CD4-positive, alpha-beta T cell treated with Interferon gamma for 1 hour (primary cell): ENCODE measurements at places on chromosomes 3 and 15.

DNA sequence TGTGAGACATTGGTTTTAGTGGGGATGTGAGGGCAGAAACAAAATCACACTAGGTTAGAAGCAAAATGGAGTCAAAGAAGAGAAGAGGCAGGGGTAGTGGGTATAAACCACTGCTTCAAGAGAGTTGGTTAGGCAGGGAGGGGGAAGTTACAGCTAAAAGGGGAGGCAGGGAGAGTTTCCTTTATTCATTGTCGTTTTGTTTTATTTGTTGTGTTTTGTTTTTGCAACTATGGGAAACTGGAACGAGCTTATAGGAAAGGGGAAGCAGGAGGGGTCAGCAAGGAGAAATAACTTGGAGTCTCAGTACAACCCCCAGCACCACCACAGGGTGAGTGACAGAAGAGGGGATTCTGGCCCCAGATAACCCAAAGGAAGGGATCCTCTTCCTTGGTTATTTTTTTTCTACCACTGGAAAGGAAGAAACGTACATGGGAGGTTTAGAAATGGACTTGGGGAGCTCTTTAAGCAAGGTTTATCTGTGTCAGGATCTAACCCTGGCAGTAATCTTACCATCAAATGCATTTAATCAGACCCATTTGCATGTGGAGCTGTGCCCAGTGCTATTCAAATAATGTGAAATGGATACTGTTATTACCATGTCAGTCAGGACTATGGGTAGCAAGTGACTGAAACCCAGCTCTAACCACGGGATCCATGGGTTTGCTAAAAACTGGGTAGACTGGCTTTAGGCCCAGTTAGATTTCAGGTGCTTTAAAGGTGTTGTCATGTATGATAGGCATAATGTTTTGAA, 68.7 kb downstream of the CCNL1 start:
- no peak for DNase-seq

DNA sequence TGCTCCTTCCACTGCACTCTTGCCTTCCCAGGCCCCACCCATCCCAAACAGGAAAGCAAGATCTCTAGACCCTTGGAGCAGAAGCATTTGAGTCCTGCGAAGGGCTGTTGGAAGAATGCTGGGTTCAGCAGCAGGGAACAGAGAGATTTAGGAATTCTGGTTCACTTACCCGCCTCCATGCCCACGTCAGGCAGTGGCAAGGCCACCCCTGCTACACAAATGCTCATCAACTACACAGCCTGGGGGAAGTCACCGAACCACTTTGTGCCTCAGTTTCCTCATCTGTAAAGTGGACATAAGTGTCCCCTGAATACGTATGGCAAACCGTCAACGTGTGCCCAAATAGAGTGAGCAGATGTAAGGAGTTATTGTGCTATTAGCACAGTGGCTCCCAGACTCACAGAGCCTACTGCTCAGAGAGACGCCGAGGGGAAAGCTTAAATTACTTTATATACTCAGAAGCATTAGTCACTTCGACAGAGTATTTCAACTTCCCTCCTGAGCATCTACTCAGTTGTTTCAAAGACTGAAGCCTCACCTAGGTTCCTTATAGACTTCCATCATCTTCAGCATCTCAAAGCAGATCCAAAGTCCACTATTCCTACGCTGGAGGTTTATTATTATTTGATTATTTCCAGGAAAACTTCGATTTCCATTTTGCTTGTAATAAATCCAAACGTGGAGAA, 905 bp downstream of the HOMER2 start:
- no peak for DNase-seq

DNA sequence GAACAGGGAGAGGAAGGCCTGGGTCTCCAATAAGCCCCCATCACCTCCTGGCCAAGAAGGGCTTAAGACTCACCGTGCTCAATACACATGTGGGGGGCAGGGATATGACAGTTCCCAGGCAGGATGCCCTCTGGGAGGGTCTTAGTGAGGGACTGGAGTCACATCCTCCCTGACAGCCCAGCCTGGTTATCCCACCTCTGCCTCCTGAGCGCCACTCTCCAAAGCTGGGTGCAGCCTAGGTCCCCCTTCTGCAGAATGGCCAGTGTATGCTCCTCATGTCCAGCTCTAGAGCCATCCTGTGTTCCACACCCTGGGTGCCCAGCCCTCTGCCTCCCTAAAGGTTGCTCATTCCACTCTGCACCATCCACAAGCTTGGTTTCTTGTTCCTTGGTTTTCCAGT, 1.2 kb upstream of the SHISA5 start:
- no peak for DNase-seq

GRCh38 chr15:99631255-99631654, 65.5 kb downstream of the MEF2A start:
- DNase-seq: peak; percentile 33

- DNase-seq: no peak
Measured at GRCh38 chr3:23128655-23129054, 74.5 kb upstream of the UBE2E2 start.

GRCh38 chr3:118842147-118842863, 192.3 kb downstream of the IGSF11 start:
- DNase-seq: no peak

DNA sequence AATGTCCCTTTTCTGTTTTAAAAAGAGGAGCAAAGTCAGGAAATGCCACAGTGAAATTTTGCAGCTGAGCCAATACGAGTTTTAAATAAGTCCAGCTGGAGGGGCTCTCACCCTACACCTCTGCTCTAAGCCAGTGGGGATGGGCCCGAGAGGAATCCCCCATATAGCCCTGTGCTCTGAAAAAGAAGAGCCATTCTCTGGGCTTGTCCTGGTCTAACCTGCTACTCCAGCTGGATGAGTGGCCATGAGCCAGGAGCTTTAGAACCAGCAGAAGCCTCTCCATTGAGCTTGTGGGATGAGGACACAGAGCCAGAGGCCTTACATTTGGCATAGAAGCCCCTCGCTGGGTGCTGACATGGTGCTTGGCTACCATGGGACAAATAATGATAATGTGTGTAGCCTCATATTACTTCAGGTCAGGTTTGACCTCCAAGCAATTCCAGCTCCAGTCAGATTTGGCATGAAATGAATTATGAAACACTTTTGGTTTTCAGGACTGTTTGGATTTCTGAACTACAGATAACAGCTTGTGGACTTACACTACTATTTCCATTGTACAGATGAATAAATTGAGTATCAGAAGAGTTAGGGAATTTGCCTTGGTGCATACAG, 172.4 kb downstream of the CHST2 start:
- no peak for DNase-seq

GRCh38 chr3:140022066-140022770, 87.2 kb downstream of the CLSTN2 start:
- no peak for DNase-seq

GRCh38 chr3:143121241-143122088, 1.9 kb downstream of the CHST2 start:
- peak; percentile 79 for DNase-seq

DNA sequence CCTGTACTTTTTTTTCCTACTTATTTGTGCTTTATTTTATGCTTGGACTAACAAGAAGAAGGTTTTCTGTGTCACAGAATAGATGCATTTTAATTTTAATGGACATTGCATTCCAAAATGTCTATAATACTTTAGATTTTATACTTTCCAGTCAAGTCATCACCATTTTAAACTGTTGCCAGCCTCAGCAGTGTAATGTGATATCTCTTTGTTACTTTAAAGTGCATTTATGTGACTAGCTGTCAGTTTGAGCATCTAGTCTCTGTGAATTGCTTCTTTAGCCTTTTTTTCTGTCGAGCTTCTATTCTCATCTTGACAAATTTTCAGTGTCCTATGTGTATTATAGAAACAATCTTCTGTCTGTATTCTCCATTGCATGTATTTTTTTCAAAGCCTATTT, 511.4 kb upstream of the CBLB start:
- no peak for DNase-seq

- no peak for DNase-seq
Measured at GRCh38 chr15:39018966-39019365, 454.4 kb upstream of the RASGRP1 start.

DNA sequence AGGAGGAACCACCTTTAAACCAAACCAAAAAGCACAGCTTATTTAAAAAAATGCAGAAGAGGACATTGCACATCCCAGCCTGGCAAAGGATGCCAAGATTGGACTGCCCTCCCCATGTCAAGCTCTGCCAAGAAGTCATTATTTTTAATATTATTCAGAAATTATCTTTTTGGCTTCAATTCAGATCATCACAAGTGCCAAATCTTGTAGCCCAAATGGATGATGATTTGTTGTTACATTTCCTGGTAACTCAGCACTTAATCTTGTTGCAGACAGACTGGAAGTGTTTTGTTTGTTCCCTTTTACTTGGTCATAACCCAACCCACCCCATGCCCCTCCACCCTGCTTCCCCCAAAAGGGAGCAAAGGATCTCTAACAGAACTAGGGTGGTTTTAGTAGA, 28.1 kb upstream of the LXN start:
- no peak for DNase-seq

GRCh38 chr3:176814285-176814684, 383.0 kb downstream of the TBL1XR1 start:
- no peak for DNase-seq

GRCh38 chr15:66477011-66477410, 20.6 kb downstream of the SNAPC5 start:
- DNase-seq: no peak

- no peak for DNase-seq
Measured at GRCh38 chr3:31353166-31353565, 179.6 kb upstream of the STT3B start.

DNA sequence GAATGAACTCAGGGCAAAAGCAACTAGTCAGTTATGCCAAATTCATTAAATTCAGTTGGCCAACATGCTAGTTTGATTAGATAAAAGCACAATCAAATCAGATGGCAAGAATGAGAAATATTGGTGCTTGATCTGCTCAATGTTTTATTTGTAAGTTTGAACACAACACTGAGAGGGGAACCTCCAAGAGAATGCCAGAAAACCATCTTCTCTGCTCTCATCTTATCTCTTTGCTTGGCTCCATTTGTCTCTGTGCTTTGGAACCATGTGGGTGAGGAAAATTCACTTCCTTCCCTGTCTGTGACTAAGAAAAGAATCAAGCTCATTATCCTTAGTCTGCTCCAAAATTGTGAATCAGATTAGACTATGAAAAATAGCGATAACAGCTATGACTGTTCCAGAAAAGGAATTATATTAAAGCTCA, 43.6 kb upstream of the DCBLD2 start:
- no peak for DNase-seq

- no peak for DNase-seq
Measured at GRCh38 chr3:10581716-10582115, 76.3 kb upstream of the ATP2B2 start.
